Erythroblast (primary cell): ENCODE measurements at places on chromosomes 3 and 15.

DNA sequence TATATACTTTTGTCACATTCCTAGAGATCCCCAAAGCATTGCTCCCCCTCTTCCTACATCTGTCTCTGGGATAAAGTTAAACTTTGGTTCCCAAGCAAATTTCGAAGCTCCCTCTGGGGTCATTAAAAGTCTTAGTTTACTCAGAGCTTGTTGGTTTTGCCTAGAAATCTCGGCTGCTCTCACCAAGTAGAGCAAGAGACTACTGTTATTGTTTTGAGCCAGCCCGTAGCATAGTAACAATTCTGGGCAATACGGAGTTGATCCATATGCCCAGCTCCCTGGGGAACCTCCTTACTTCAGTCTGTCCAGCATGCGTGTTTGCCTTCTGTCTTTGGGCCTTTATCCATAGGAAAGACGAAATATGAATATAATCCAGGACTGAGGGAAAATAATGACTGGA is 10.0 kb upstream of the P3H2 start:
- DNase-seq: no peak

DNA sequence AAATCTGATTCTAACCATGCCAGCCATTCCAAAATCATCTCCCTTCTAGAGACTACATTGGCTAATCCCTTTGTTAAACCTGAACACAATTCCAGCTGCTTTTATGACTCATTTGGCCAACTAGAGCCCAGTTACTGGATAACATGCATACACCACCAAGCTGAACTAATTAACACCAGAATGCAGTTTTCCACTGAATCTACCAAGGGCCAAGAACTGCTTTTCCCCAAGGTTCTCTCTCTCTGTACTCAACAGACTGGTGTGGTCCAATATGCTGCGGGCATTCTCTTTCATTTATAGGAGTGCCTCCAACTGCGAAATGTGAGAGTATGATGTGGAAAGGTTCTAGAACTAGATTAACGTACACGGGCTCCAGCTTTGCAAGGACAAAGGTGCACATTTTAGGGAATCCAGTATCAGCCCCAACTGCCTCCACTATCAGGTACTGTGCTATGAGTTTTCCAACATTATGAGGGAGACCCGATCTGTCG is 1.5 kb downstream of the CHSY1 start:
- peak; percentile 53 for DNase-seq

GRCh38 chr15:33311312-33311971 is 675 bp downstream of the RYR3 start:
- peak; percentile 59 for DNase-seq

- no peak for DNase-seq
Observed at GRCh38 chr3:37320276-37320675, 145.9 kb upstream of the LRRFIP2 start.

DNA sequence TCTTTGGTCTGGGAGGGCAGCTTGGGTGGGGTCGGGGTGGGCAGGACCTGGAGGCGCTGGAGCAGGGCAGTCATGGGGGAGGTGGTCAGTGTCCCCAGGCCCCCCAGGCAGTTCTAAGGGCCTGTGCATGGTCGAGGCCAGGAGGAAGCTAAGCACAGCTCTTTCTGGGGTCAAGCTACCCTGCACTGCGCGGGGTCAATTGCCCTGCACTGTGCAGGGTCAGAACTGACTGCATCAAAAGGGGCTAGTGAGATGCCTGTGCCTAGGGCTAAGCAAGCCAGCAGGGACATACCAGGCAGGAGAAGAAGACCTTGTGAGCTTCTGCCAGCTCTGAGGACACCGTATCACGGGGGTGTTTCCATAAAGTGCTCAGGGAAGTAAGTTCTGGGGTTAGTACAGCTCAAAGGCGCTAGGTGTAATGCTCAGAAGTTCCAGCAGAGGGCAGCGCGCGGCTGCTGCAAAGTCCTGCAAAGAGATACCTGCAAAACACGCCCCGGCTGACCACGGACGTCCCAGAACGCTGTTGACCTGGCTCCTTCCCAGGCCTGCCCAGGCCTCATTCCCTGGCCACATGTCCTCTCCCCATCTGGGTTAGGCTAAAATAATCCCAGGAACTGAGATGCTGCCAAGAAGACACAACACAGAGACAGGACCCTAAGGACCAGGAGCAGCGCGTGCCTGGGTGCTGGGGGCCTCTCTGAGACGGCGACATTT is 18.8 kb upstream of the IQSEC1 start:
- DNase-seq: peak; percentile 85

GRCh38 chr3:192181151-192181550 is 546.2 kb downstream of the FGF12 start:
- no peak for DNase-seq

DNA sequence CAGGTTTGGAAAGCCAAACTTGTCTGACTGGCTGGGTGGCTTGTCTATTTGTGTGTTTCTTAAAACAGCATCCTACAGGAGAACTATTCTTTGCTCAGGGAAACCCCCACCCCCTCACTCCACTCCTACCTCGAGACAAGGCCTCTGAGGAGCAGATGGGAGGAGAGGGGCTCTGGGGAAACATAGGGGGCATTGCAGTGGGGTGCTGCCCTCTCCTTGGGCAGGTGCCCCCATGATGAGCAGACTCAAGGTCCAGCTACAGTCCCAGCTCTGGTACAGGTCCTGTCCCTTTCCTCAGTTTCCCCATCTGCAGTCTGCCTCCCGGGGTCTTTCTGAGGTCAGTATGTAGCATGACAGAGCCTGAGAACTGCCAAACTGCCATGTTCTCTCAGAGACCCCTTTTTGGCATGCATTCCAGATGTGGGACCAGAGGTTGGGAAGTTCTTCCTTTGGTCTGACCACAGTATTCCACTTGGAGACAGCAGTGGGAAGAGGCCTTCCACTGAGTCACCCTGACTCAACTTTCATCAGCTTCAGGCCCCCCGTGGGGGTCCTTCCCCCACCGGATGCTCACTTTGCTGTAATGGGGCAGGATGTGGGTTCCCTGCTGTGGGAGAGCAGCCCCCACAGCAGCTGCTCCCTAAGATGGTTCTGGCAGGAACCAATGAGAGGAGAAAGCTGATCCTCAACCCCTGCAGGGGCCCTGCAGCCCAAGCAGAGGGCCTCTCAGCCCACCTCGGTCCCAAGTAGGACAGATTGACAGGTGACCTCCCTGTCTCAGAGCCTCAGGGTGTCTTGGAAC is 32.3 kb upstream of the CYP11A1 start:
- DNase-seq: no peak

DNA sequence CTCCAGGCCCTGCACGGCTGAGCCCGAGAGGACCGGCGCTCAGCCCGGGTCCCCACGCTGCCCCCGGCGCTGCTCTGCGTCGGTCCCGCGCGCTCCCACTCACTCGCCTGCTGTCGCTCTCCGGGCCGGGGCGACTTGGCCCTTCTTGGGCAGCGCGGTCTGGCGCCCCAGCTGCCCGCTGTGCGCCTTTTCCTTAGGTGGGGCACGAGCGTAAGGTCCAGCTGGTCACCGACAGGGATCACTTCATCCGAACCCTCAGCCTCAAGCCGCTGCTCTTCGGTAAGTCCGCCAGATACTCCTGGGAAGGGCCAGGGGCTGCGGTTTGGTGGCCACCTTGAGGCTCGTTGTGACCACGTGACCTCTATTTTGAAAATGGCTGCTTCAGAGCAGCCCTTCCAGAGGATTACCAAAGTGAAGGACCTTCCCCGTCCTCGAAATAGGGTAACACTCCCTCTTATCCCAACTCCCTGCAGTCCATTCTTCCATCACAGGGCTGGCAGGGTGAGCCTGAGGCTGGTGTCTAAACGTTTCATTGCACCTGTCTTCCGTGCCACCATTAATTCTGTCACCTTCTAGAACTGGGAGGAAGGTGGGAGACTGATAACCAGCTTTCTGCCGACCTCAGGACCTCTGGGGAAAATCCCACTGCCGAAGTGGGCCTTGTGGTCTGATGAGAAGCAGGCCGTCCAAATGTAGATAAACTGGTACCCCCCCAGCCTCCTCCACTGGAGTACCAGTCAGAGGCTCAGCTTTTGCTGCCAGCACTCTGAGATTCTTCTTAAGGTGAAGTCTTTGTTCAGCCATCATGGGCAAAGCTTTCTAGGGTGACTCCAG is 812 bp downstream of the P4HTM start:
- peak; percentile 70 for DNase-seq

GRCh38 chr3:156160647-156161046 is 40.3 kb downstream of the KCNAB1 start:
- DNase-seq: no peak

GRCh38 chr3:72187131-72187530 is 402.2 kb upstream of the PROK2 start:
- peak; percentile 63 for DNase-seq
